ENCODE measurements at places on chromosomes 13 and 19.

GRCh38 chr19:18053576-18054219 lies 33.0 kb downstream of the IL12RB1 start:
- DNase-seq = no peak

DNA sequence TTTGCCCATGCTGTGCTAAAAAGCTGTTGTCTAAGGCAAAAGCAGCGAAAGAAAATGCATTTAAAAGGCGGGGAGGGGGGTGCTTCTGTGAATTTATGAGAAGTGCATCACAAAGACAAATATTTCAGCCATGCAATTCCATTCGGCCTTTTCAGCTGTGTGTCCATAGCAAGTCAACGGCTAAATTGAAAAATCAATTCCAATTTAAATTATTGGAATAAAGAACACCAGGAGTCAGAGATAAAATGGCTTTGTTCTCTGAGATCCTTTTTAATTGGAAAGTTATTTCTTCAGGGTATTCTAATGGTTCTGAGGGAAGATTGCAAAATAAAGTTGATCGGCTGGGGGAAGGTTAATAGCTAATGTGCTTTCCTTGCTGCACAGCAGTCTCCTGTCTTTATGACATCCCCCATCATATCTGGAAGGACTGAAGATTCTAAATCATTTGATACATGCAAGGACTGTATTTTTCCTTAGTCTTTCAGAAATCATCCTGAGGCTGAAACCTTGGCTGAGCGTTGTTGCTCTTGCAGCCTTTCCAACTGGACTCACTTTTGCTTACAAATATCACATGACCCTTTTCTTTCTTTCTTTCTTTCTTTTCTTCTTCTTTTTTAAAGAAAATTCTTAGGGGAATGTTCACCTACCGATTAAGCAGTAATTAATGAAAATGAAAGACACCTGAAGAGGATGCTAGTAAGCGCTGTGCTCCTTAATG lies 647.1 kb downstream of the DACH1 start:
- DNase-seq = no peak

GRCh38 chr13:83881140-83881684 lies 1.1 kb downstream of the SLITRK1 start:
- no peak for DNase-seq

GRCh38 chr19:5949792-5950305 lies 28.1 kb downstream of the RANBP3 start:
- DNase-seq = no peak

- DNase-seq = no peak
Observed at GRCh38 chr19:29831041-29831548, 19.3 kb downstream of the CCNE1 start.

DNA sequence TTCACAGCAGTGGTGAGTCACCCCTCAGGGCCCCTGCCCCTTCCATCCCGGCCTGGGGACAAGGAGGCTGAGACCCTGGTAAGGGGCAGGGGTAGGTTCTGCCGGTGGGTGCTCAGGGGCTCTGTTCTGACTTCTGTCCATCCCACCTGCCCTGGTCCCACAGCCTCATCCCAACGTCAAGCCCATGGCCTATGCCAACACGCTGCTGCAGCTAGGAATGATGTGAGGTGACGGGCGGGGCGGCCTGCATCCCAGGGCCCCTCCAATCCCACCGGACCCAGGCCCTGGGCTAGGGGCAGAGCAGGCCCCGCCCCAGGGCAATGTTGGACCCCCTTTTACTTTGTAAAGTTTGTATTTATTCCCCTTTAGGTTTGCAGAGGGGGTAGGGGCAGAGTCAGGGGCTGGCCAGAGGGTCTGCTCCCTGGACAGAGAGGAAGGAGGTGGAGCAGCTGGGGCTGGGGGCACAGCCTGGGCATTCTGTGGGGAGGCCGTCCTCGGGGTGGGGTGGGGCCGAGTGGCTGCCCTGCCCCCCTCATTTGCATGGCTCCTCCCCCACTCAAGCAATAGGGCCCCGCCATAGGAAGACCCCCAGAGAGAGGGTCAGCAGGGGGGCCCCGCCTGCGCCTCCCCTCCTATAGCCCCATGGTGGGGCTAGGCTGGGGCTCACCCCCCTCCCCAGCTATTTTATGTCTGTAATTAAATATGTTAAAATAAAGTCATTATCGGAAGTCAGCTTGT lies 23.1 kb downstream of the CCDC8 start:
- no peak for DNase-seq

- DNase-seq = no peak
Observed at GRCh38 chr19:55283548-55284377, at the start of gene BRSK1. TSS of gene BRSK1 (plus strand) at chr19:55283997. CDS start at chr19:55284443, 446 bp downstream.

GRCh38 chr13:89968470-89968869 lies 1379.0 kb upstream of the MIR17HG start:
- no peak for DNase-seq

DNA sequence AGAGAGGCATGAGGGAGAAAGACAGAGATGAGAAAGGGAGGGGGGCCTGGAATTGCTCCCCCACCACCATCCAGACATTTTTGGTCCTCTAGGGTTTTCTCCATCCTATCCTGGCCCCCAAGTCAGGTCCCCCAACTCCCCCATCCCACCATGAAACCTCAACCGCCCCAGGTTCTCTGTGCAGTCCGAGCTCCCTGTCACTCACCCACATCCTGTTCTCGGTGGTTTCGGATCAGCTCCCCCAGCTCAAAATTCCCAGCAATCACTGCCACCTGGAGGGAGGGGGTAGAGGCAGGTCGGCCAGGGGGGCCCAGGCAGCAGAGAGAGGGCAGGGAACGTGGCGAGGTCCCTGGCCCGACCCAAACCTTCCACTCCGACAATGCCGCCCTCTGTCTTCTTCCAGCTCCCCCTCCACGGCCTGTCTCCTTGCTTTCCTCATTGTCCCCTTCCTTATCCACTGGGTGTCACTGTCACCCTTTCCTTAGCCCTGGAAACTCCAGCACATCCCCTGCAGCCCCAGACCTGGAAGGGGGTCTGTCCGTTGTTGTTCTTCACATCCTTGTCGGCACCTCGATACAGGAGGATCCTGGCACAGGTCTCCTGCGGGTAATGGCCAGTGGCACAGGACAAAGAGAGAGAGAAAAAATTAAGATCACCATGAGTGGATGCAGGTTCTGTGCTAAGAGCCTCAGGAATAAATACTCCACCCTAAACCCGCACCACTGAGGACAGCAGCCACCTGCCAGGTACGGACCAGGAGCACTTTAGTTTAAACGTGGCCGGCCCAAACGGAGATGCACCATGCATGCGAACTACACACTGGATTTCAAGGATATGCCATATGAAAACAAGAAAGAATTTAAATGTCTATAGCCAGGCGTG lies 15.4 kb downstream of the SHANK1 start:
- no peak for DNase-seq

DNA sequence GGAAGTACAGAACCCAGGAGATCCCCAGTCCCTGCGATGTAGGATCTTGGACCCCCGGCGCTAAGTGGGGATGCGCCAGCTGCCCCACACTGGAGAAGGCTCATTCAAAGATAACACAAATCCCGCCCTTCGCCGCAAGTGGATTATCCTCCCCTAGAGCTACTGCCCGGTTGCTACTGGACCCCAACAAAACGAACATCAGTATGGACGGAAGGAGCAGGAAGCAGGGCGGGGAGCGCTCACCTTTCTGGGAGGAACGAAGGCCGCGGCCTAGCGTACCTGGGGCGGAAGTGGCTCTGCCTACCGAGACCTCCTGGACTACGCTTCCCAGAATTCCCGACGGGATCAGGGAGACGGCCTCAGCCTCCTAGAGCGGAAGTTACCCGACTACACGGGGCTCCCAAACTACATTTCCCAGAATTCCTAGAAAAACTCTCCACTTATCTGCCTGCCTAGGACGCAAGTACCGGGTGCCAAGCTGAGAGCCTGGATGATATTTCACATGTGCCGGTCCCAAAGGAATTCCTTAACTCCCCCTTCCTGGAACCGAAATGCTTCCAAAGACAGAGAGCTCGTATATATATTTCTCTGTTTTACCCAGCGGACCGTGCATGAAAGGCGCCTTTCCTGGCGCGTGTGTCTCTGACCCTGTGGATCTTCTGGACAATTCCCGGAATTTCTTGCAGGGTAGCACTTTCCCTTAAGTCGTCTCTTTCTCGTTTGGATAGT lies at the start of gene ZNF112:
TSS of gene ZNF112 (minus strand) at position 298 of the 729 bp plus-strand sequence. CDS start 16,141 bp downstream, outside the sequence.
- no peak for DNase-seq

DNA sequence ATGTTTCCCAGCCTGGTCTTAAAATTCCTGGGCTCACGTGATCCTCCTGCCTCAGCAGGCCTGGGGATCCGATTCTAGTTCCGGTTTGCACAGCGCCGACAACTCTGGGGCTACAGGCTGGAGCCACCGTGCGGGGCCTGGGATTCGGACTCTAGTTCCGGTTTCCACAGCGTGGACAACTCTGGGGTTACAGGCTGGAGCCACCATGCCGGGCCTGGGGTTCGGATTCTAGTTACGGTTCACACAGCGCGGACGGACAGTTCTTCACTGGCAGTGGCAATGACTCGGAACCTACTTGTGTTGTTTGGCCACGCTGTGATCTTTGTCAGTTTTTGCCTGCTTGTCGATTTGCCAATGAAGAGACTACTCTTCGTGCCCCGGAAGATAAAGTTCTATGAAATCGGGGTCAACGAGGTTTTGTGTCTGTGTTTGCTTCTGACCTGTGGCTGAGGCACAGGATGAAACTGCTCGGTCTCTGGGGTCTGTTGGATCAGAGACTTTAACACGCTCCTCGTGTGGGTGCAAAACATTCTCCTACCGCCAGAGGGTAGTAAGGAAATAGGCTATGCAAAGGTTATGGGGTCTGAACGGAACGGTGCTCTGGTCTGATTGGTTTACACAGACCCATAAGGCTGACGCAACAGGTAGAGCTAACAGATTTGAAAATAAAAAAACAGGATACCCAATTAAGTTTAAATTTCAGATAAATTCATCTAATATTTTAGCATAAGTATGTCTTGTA lies 12.1 kb upstream of the ZSCAN1 start:
- no peak for DNase-seq

GRCh38 chr19:1663852-1664251 lies 11.4 kb upstream of the TCF3 start:
- no peak for DNase-seq

GRCh38 chr13:101681834-101682233 lies 229.4 kb downstream of the ITGBL1 start:
- no peak for DNase-seq

DNA sequence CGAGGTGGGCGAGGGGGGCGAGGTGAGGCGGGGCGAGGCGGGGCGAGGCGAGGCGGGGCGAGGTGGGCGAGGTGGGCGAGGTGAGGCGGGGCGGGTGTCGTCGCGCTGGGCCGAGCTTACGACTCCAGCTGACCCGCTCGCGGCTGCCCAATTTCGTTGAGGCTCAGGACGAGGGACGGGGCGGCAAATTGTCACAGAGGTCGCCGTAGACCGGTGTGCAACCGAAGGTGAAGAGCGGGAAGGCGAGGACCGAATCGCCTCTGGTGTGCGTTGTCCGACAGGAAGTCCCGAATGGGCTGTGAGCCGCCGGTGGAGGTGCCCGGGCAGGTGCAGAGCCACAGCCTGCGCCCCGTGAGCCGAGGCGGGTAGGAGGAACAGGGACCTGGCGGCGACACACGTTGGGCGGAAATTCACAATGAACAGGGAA lies at the start of gene LACC1:
TSS of gene LACC1 (plus strand) at position 150 of the 427 bp plus-strand sequence. CDS start 1,082 bp downstream, outside the sequence.
- DNase-seq = peak; percentile 4

DNA sequence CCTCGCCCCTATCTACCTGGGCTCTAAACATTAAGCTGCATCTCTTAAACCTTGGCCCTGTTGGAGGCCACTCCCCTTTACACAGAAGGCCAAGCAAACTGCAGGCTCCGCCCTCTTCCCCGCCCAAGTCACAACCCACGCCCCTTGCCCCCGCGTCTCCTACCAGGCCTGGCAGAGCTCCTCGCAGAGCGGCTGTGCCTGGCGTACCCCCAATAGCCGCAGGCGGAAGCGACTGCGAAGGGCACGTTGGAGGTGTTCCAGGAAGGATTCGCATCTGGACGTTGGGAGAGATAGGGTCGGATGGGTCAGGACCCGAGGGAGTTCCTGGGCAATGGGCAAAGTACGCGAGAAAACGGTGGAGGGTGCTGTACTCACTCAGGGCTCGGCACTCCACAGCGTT lies 5.9 kb downstream of the RTBDN start:
- no peak for DNase-seq

DNA sequence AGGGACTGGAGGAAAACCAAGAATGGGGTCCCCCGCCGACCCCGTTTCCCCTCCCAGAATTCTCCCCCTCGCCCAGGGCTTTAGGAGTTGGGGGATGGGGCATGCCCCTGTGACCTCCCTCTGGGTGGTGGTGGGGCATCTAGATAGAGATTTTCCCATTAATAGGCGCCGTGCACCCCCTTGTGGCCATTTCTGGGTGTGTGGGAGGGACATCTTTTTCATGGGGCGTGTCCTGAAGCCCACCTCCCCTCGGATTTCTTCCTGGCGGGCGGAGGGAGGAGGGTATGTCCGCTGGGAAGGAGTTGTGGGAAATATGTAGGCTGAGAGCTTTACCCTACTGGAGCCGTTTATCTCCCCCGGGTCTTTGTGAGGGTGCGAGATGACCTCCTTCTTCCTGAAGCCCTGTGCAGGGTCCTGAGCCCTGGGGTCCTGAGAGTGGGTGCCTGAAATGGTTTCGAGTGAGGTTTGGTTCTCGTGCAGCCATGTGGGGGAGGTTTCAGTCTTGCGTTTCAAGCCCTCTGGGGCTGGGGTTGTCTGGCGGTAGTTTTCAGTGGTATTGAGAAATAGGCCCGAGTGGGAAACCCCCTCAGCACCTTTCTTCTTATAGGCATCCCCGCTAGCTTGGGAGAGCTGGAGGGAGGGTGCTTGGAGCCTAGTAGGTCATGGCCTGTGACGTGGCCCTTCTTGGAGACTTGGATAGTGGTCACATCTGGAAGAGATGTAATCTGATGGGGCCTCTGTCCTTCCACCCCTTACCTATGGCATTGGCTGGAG lies 1.0 kb downstream of the PRMT1 start:
- DNase-seq = no peak

GRCh38 chr13:68522184-68522583 lies 1292.0 kb upstream of the PCDH9 start:
- DNase-seq = no peak

DNA sequence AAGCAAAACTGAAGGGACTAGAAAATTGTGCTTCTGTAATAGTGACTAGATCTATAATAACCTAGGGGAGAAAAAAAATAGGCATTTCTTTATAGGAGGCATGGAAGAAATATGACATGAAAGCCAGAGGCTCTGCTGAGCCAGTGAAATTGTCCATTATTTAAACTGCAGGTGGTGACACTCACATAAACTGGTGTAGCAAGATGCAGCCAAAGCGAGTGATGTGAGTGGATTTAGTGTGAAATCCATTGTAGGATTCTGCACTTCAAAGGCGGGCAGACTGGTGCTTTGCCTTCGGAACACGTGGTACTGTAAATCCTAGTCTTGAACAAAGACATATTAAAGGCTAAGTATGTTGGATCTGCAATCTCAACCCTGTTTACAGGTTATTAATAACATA lies 361.9 kb downstream of the TBC1D4 start:
- DNase-seq = no peak

DNA sequence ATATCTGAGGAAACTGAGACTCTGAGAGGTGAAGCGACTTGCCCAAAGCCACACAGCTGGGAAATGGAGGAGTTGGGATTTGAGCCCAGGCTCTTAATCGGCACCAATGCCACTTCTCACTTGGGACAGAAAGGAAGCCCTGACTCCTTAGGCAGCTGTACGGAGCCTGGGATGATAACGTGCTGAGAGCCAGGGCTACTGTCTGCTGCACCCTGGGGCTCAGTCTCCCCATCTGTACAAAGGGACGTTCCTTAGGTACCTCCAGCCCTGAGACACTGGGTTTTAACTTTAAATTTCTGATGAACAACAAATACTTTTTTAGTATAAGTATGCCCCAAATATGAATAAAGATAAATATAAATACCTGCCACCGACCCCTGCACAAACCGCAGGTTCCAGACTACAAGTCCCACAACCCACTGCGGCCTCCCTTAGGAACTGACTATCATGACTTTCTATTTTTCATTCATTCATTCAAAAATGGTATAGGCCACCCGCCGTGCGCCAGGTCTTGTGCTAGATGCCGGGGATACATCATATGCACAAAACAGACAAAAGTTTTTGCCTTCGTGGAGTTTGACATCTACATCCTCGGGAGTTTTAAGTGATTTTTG lies 776 bp upstream of the NCLN start:
- no peak for DNase-seq

All from GM19239 (cell line).